ENCODE measurements at places on chromosomes 5 and 9. TPM values are rescaled to one million over a fixed set of nuclear protein-coding genes. Genes with fewer than 3 reads are reported as not detected.

AGXT2 gene
- not detected for polyA plus RNA-seq

- no peak for DNase-seq
These were observed 108.3 kb upstream of the GNA14 start for GRCh38 chr9:77756449-77756848.

- DNase-seq: no peak
These were observed 18.7 kb downstream of the CPLX2 start for GRCh38 chr5:175889910-175890684.

DNA sequence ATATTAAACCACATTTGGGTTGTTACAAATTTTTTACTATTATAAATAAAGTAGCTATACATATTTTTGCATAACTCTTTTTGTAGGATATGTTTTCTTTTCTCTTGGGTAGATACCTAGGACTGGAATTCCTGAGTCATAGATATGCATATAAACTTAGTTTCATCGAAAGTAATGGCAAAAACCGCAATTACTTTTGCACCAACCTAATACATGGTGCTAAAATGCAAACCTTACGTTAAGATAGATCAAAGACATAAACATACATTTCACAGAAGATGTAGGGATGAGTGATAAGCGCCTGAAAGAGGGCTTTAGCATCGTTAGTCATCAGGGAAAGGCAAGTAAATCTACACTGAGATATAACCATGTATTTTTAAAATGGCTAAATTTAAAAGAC is 178.4 kb upstream of the EFNA5 start:
- DNase-seq: no peak

- DNase-seq: no peak
These were observed 66.1 kb downstream of the PTPDC1 start for GRCh38 chr9:94150279-94150828.

DNA sequence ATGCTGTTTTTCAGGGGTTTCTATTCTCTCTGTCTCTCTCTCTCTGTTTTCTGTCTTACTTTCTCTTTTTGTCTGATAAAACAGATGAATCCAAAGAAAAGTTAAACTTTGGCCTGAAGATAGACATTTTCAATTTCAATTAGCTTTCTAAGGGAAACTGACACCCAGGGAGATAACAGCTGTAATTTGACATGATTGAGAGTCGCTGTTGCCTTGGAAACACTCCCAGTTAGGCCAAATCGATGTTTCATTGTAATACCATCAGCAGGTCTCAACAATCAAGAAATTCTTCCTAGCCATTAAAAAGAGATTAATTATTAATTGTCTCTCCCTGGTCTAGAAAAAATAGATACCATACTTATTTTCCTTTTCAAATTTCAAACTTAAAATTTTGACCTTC is 53.0 kb downstream of the ENTREP1 start:
- DNase-seq: no peak

DNA sequence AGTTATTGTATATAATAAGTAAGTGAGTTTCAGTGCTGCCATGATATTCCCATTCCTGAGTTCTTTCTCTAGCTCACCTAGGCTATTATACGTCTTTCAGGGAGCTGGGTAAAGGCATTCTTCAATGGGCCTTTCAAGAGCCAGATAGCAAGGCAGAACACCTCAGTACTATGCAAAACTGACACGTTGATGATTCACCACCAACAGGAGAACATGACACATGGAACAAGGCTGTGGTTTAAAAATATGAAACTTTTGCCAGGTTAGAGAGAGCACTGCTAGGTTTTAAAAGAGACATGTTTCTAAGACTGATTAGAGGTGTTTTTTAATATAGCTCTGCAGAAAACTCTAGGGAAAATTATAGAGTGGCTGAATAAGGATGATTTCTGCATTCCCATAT is 95.9 kb downstream of the UGCG start:
- DNase-seq: peak; percentile 32

DNA sequence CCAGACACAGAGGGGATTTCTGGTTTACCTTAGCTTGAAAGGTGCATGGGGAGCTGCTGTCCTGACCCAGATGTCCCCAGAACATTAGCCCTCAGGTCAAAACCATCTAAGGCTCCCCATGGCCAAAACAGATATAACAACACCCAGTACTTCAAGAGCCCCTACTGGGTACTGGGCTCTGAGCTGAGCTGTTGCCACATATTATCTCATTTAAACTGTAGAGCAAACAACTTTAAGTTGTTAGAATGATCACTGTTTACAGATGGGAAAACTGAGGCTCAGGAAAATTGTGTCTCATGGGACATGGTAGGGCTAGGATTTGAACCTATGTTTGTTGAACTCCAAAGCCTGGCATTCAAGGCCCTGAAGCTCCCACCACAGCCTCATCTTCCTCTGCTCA is 20.6 kb upstream of the SLC25A51 start:
- DNase-seq: no peak

FOXD1 gene
- polyA plus RNA-seq: not detected

DNA sequence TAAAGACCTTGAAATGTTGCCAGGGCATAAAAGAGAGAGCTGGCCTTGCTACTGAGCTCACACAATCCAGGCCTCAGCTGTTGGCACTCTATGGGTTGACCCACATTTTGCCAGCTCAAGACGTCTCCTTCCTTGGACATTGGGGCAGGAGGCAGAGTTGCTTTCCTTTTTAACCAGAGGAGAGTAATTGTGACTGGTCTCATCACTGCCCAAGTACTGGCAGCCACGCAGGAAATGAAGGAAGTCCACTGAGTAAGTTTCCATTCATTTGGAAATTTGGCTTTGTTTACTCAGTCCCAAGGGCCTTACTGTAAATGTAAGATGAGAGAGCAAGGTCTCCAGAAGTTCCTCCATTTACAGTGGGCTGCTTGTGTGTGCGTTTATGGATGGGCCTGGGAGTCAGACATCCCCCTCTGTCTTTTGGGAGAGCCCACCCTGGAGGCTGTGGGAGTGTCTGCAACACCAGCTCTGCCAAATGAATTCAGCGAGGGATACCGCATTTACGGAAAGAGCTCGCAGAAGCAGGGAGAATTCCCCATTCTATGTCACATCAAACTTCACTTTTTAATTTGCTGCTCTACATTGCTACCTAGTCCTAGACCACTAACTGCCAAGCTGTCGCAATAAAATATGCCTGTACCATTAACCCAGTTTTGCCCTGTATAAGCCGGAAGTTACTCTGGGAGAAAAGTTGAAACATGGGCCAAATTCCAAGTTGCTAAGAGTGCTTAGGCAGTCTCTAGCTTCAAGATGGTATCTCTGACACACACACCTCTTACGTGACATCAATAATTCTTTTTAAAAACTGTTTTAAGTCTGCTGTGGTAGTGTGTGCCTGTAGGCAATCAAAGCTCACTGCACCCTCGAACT is 24.5 kb upstream of the PDZD2 start:
- DNase-seq: no peak

- no peak for DNase-seq
These were observed 88.1 kb upstream of the PTPRD start for GRCh38 chr9:10700915-10701314.

DNA sequence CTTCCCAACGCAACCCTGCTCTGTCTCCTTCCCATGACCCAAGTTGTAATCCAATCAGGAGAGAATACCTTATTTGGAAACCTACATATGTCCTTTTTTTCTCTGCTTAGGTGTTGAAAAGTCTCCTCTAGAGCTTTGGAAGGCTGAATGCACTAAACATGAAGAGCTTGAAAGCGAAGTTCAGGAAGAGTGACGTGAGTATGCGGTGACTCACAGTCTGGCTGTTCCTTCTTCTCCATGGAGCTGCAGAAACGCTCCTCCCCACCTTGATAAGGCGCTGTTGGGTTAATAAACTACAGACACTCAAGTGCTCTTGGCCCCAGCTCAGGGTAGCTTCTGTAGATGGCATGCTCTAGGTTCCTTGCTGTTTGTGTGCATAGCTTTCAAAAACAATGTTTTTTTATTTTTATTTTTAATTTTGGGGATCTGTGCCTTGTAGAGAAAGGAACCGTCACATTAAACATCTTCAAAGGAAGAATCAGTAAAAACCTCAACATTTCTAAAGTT is 30.7 kb downstream of the RAI14 start:
- DNase-seq: no peak

DNA sequence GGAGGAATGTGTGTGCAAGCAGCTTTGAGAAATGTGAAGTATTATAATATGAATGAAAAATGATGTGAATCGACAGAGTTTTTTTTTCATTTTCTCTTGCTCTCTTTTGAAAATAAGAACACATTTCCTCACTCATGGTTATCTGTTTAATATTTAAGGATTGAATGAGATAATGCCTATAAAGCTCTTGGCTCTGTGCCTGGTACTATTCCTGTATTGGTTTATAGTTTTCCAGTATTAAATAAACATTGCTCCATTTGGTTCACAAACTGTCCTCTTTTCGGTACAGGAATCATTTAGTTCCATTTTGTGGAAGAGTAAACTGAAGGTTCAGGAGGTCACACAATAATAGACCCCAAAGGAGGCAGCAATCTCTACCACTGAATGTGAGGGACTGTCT is 1185.5 kb upstream of the WWC1 start:
- DNase-seq: no peak

MRNIP gene
- 23.8 TPM for polyA plus RNA-seq

GRCh38 chr5:75260708-75261107 is 24.0 kb upstream of the ANKRD31 start:
- no peak for DNase-seq

GRCh38 chr5:119395080-119395836 is 39.4 kb downstream of the TNFAIP8 start:
- DNase-seq: no peak

- DNase-seq: peak; percentile 73
These were observed 26.1 kb downstream of the IDNK start for GRCh38 chr9:83649080-83649479.

MLANA gene
- 0.38 TPM for polyA plus RNA-seq

DNA sequence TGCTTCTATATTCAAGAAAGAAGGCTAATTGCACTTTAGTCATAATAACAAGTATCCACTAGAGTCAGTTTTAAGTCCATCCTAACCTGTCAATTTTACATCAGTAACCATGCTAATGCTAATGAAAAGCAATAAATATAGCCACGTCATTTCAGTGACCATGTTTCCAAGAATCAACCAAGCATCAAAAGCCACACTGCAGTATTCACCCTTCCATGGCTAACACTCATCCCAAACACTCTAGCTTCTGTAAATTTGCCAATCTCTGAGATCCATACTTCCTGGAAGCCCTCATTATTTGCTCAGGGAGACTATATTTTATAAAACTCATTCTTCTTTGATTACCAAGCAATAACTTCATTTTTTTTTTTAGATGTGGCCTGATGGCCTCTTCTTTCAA is 712.0 kb downstream of the CETN3 start:
- no peak for DNase-seq

GRCh38 chr9:18980189-18980588 is 52.8 kb downstream of the SAXO1 start:
- DNase-seq: no peak

DNA sequence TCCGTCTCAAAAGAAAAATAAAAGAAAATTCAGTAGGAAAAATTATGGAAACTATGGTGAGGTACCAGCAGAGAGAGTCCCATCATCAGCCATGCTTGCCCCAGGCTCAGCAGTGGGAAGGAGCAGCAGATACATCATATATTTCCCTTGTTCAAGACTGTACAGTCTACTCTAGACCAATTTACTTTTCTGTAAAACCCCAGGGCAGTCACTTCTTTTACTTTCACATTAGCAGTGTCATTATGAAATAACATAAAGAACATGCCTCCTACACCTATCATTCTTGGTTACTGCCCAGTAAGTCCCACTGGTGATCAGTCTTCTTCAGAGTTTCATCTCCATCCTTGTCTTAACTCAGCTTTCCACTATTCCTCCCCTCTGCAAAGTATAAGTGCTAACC is 1145.0 kb downstream of the MAT2B start:
- DNase-seq: no peak

DNA sequence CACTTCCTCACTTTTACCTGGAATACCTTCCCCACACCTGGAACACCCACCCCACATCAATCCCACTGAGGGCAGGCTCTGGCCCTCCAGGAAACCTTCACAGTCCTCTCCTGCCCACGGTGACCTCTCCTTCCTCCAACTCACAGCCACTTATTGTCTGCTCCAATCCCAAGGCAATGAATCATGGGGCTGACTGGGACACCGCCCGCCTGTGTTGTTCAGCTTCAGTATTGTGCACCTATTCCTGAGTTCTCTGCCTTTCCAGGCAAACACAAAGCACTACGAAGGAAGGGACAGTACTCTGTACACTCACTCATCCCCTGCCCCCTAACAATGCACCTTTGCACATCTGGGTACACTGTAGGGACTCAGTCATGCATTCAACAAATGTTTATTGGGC is 7.3 kb downstream of the PCDH1 start:
- DNase-seq: no peak

DNA sequence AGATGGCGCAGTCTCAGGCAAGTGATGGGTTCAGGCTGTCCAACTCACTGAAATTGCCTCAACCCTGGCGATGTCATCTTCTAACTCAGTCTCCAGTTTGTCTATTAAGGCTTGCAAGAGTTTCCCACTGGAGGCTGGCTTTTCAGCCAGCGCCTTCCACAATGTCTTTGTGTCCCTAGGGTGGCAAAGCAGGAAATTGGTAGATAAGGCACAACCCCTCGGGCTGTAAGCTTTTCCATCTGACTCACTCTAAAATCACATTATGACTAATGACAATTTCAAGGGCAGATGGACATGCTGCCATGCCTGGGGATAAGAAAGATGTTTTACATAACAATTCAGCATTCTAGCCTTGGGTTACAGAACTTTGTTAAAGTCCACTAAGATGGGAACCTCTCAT is 61.9 kb downstream of the MROH2B start:
- DNase-seq: no peak

GRCh38 chr5:179150011-179150410 is 89.8 kb downstream of the ZNF354C start:
- DNase-seq: no peak

DNA sequence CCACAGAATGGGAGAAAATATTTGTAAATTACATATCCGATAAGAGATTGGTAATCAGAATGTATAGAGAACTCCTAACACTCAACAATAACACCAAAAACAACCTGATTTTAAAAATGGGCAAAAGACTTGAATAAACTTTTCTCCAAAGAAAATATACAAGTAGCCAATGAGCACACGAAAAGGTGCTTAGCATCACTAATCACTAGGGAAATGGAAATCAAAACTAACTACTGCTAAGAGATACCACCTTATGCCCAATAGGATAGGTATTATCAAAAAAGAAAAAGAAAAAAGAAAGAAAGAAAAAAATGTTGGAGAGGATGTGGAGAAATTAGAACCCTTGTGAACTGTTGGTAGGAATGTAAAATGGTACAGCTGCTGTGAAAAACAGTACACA is 212.1 kb downstream of the TLR4 start:
- no peak for DNase-seq

HAVCR2 gene
- 2.2 TPM for polyA plus RNA-seq

INVS gene
- polyA plus RNA-seq: 10.2 TPM

WNK2 gene
- not detected for polyA plus RNA-seq

GRCh38 chr9:125810161-125810560 is 63.0 kb downstream of the PBX3 start:
- DNase-seq: no peak

GRCh38 chr5:179378116-179378440 is 32.8 kb upstream of the ADAMTS2 start:
- no peak for DNase-seq

MARCOL gene
- not detected for polyA plus RNA-seq

- no peak for DNase-seq
These were observed 619.1 kb upstream of the DAB2 start for GRCh38 chr5:40043916-40044315.
